ENCODE measurements at places on chromosomes 6 and 20.
A peak's percentile ranks its signal among the peaks of the same experiment; 100 is the strongest.

- DNase-seq = peak; percentile 3
Observed at GRCh38 chr6:131628726-131629125, 684 bp upstream of the MED23 start.

GRCh38 chr6:35317483-35318195 is 20.0 kb downstream of the DEF6 start:
- DNase-seq = no peak

- DNase-seq = no peak
Observed at GRCh38 chr20:63379296-63379695, 18.1 kb upstream of the CHRNA4 start.

- DNase-seq = no peak
Observed at GRCh38 chr20:31857861-31858759, 12.2 kb downstream of the DUSP15 start.

DNA sequence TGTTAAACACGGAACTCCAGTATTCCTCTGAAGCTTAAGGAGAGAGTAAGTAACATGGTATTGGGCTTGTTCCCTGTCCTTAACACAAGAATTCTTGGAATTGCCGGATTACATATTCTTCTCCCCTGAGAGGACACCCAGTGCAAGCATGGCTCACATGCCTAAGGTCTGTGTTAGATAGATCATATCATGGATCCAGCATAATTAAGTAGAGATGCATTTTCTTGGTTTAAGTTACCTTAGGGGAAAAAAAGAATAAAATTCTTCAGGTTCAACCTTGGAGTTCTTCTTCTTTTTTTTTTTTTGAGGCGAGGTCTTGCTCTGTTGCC is 53.9 kb downstream of the AKAP12 start:
- DNase-seq = no peak

GRCh38 chr6:39791850-39792539 is at the start of gene DAAM2:
TSS of gene DAAM2 (plus strand) at chr6:39792376. CDS start at chr6:39856303, 63,927 bp downstream.
- DNase-seq = no peak

DNA sequence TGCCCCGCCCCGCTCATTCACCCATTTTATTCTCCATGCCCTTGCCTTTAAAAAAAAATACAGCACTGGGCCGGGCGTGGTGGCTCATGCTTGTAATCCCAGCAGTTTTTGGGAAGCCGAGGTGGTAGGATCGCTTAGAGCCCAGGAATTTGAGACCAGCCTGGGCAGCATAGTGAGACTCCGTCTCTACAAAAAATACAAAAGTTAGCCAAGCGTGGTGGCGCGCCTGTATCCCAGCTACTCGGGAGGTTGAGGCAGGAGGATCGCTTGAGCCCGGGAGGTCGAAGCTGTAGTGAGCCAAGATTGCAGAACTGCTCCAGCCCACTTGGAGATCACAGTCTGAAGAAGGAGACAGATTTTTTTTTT is 407 bp upstream of the KIF6 start:
- no peak for DNase-seq

GRCh38 chr6:1589208-1589607 is 20.5 kb upstream of the FOXC1 start:
- no peak for DNase-seq

DNA sequence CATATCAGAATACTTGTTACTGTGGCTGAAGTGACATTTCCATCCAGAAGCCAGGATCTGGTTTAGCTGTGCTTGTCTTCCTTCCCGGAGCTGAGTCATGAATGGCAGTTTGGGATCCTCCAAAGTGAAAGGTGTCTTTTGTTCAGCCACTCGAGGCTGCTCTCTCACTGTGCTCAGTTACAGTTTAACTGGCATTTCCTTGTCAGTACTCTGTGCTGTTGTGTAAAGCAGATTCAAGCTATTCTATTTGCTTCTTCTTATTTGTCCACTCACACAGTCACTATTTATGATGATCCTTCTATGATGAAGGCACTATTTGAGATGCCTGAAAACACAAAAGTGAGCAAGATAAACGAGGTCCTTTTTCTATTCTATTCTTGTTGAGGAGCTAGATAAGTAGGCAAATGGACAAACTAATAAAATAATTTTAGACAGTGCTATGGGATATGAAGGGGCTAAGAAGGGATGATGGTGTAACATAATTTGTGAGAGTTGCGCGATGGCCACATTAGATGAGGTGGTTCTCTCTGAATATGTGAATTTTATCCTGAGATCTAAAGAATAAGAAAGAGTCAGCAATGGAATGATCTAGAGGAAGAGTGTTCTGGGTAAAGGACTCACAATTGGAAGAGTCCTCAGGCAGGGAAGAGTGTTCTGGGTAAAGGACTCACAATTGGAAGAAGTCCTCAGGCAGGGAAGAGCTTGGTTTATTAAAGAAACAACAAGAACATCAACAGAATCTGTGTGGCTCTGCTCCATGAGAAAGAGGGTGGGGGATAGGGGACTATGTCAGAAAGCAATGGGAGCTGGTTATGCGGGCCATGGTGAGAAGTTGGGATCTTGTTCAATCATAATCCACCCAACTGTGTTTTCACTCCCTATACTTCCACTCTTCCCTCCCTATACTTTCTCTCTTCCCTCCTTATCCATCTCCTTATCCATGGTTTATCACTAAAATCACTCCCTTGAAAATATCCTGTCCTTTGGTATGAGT is 40.1 kb downstream of the CYP24A1 start:
- DNase-seq = no peak

GRCh38 chr20:3901028-3901705 is 12.0 kb downstream of the PANK2 start:
- DNase-seq = no peak

DNA sequence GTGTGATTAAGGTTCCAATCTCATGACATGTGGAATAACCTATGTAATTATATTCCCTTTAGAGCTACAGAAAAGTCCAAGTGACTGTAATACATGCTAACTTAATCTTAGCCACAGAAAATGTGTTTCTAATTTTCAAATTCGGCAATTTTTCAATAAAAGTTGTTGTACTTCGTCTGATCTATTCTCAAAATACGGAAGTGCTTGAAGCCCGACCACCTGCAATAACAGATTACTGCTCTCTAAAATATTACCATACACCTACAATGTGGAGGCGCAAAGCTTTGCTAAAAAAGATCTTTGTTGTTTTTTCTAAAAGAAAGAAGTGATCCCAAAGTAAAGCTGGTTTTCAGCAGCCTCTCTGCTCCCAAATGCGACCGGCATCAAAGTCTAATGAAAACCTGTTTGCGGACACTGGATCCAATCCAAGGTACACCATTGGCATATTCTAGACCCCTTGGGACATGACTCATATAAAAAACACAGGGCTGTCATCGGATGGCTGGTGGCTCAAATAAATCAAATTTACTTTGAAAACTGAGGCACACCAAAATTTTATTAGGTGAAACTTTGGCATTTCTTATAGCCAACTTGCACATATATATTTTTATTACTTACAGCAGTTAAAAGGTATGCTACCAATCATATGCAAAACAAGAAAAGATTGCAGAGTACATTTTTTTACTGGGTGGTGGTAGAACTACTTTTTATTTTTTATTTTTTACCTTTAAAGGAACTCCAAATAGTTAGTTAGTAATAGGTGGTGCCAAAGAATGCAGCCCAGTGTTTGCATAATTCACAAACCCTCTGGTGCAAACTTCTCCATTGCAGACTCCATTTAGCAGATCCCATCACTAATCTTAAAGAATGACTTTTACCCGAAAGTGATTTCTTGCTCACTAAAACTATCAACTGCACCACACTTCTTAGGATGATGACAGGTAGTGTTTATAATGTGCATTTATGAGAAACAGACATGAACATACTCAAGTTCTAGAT is 118.7 kb upstream of the TBX18 start:
- DNase-seq = no peak

DNA sequence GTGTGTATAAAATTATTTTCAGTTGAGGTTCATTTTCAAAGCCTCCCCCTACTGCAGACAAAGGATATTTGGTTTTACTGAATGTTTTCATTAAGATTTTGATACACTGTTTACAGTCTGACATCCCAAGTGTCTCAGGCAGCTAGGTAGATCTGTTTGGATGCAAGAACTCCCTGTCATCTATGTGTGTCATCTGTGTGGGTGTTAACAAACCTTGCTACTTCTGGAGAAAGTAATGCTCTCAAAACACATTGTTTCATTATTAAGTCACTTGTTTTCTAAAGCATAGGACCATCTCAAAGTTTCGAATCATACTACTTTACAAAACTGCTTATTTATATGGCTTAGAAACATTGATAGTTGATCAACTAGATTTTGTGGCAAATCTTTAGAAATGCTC is 114.5 kb upstream of the TMEM170B start:
- DNase-seq = no peak

DNA sequence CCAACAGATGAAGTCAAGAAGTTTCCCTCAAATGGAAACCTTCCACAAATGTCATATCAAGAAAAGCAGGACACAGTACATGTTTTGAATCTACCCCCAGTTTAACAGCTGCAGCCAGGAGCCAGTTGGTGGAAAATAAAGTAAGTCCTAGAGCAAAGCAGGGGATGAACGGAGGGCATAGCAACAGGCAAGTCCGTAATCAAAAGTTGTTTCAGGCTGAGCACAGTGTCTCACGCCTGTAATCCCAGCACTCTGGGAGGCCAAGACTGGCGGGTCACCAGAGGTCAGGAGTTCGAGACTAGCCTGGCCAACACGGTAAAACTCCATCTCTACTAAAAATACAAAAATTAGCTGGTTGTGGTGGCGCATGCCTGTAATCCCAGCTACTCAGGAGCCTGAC is 2.4 kb upstream of the SALL4 start:
- no peak for DNase-seq

- DNase-seq = no peak
Observed at GRCh38 chr20:41902346-41902745, 284.2 kb upstream of the CHD6 start.

DNA sequence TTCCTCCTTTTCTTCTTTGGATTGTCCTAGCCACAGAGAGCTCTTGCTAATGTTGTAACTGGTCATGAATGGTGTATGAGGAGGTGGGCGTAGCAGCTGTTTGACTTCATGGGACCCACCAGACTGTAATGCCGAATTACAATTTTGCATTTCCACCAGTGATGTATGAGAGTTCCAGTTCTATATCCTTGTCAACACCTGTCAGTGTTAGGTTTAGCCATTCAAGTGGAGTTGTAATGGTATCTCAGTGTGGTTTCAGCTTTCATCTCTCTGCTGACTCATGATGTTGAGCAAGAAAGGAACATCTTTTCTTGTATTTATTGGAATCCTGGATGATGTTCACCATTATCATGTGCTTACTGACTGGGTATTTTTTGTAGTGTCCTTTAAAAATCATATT is 5.1 kb downstream of the IGF2R start:
- no peak for DNase-seq

DNA sequence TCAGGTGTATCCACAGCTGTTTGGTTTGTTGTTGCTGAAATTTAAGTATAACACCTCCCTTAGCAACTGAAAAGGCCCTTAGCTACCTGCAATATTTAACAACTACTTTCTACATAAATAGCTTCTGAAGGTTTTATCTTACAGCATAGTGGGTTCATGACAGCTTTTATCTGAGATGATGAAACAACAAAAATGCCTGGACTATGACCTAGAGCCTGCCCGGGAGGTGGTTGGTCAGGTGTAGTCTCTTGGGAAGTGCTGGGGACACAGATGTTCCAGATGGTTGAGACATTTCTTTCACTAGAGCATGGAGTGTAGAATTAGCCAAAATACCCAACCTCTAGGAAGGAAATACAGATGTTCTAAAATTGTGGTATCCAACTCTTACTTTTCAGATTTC is 705.4 kb downstream of the MAFB start:
- no peak for DNase-seq

- peak; percentile 31 for DNase-seq
Observed at GRCh38 chr6:44787254-44787834, 399.8 kb downstream of the CDC5L start.

- no peak for DNase-seq
Observed at GRCh38 chr20:37803438-37804307, 99.3 kb upstream of the VSTM2L start.

DNA sequence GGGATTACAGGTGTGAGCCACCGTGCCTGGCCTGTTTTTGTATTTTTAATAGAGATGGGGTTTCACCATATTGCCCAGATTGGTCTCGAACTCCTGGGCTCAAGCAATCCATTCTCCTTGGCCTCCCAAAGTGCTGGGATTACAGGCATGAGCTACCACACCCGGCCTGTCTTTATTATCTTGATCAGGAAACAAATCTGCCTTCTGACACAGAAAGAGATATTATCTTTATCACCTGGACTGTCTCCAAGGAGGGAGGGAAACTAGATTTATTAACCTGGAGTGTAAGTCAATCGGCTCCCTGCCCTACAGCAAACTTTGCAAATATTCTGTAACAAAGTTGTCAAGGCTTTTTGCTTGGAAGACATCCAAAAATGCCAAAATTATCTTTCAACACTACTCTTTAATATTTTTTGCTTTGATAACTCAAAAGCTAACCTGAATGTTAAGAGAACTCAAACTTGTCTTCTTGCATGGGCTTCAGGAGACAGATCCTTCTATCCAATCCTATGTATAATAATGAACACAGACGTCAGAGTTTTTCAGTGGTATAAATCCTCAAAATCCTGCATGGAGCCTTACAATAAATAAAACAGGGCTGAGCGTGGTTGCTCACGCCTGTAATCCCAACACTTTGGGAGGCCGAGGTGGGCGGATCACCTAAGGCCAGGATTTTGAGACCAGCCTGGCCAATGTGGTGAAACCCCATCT is 85.0 kb upstream of the LOC128125822 start:
- no peak for DNase-seq

DNA sequence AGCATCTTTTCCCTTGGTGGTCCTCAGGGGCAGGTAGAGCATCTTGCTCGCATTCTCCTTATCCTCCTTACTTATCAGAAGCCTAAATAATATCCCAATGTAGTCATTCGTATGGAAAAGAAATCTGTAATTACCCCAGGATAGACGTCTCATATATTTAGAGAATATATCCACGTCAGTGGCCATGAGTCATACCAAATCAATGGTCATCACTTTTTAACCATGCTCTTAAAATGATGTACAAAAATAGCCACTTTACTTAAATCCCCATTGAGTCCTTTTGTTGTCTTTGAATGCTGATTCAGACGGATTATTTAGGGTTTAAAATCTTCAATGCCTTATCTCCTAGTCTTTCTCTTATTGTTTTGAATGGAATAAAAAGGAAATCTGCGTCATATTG is 231.7 kb upstream of the STXBP5 start:
- no peak for DNase-seq

- DNase-seq = no peak
Observed at GRCh38 chr20:61748376-61748775, 317.3 kb downstream of the TAF4 start.

GRCh38 chr20:2228926-2229325 is 66.9 kb upstream of the TGM3 start:
- DNase-seq = no peak

GRCh38 chr6:18663011-18663410 is 275.9 kb downstream of the RNF144B start:
- DNase-seq = no peak

All from CD4-positive, alpha-beta T cell treated with Interleukin-15 for 4 hours (primary cell).